Effector memory CD8-positive, alpha-beta T cell (primary cell): ENCODE measurements at places on chromosomes 11 and 22.

- no peak for DNase-seq
Measured at GRCh38 chr11:28730336-28730735, 622.1 kb downstream of the METTL15 start.

DNA sequence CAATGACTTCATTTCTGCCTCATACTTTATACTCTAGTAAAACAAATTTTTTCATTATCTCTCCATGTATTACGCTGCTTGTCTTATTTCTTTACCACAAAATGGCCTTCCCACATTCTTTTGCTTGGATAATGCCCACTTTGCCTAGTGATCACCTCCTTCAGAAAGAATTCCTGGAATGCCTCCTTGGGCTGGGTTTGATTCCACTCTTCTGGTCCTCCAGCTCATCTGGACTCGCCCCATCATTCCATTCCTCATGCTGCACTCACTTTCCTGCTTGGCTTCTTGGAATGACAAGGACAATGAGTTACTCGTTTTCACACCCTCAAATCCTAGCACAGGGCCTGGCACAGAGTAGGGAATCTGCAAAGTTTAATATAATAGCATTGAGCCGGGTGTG is 475.1 kb upstream of the LARGE1 start:
- no peak for DNase-seq

GRCh38 chr11:35223991-35224390 is 85.0 kb downstream of the CD44 start:
- DNase-seq, result no peak

DNA sequence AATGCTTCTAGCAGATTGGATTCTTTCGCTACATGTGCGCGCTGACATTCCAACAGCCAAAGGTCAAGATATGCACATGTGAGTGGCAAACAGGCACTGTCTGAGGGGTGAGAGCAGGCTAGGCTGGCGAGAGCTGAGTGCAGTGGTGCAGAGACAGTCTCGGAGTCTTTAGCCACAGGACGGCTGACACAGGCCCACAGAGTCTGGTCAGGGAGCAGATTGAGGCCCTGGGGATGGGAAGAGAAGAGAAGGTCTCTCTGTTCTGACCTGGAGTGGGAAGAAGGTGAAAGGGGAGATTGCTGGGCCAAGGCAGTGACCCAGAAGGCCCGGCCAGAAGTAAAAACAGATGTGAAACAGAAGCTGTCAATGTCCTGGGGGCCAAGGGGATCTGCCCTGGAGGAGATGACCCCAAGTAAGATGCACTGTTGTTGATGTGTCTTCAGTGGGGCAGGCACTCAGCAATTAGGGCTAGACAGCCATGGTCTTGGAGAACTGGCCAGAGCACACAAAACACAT is 197.8 kb downstream of the ETS1 start:
- no peak for DNase-seq

- DNase-seq, result no peak
Measured at GRCh38 chr22:25976356-25976755, 192.9 kb upstream of the SEZ6L start.

DNA sequence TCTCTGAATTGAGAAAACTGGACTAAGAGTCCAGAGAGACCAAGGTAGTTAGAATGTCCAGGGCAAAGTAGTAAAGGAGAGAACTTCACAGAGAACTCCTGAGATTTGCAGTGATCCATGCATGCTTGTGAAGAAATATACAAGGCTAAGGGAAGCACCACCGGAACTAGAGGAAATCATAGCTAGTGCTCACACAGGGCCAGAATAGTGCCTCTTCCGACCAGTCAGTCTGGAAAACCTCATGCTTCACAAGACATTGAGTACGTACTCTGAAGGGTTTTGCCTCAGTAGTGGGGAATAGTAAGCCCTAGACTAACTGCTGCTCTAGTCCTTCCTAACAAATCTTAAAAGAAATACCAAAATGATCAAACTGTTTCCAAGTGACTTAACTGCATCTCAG is 108.0 kb downstream of the LRRC32 start:
- no peak for DNase-seq

- no peak for DNase-seq
Measured at GRCh38 chr22:35514366-35514765, 26.3 kb upstream of the RASD2 start.
